Cerebellum (tissue), 4 donors: ENCODE measurements at places on chromosomes 2 and 18.

- DNase-seq = no peak
Observed at GRCh38 chr18:22114526-22115321, 54.7 kb upstream of the GATA6 start.

- no peak for DNase-seq
Observed at GRCh38 chr2:129911363-129912065, 68.0 kb upstream of the RAB6C start.

DNA sequence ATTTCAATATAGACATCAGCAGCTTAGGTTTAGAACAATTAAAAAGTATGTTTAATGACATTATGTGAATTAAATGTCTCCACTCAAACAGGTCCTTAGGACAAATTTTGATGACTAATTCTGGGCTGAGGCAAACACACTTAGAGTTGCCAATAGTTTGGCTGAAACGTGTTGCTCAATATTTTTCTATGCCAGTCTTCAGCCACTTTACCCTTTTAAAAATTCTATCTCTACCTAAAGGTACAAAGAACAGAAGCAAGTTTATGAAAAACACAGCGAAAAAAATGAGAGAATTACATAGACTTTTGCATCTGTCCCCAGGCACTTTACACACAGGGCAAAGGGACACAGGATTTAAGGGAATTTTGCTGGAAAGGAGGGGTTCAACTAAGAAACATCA lies 4.5 kb downstream of the IDH1 start:
- no peak for DNase-seq

- DNase-seq = no peak
Observed at GRCh38 chr18:62384610-62385097, 59.5 kb downstream of the TNFRSF11A start.

DNA sequence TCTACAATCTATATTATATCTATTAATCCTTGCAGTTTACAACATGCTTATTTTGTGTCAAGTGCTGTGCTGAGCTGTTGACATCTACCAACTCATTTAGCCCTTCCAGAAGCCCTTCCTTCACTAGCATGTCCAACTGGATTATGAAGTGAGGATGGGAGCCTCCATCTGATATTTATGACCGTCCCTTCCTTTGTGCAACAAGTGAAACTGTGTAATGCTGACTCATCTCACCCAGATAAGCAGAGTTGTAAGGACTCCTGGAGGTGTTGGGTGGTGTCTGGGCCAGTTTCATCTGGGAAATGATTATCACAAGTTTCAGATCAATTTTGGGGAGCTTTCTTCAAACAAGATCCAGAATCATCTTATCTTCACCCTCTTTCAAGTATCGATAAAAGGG lies 156.6 kb upstream of the ETAA1 start:
- DNase-seq = no peak

DNA sequence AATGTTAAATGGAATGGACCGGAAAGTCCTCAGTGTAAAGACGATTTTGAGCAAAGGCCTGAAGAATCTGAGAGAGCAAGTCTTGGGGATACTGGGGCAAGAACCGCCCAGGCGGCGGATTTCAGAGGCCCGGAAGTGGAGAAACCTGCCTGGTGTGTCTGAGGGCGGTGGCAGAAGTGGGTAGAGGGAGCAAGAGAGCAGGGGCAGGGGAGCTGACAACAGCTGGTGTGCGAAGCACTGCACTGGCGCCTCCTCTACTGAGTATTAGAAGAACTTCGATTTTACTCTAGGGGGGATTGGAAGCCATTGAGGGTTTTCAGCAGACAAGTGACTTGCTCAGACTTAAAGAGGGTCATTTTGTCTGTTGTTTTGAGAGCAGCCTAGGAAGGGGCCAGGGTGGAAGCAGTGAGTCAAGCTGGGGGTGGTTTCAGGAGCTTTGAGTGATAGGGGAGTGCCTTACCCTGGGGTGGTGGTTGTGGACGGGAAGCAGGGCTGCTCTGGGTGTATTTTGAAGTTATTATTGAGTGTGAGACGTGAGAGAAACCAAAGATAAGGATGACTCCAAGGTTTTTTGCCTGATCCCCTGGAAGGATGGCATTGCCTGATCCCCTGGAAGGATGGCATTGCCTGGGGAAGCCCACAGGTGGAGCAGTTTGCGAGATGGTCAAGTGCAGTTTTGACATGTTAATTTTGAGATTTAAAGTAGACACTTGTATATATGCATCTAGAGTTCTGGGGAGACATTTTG lies 52.5 kb downstream of the ZNF236 start:
- DNase-seq = no peak

- no peak for DNase-seq
Observed at GRCh38 chr2:26891-27290, 19.4 kb downstream of the FAM110C start.

- no peak for DNase-seq
Observed at GRCh38 chr2:6535572-6535971, 330.1 kb downstream of the CMPK2 start.
